Stomach (tissue), 19 donors: ENCODE measurements at places on chromosomes 2 and 18. TPM values are rescaled to one million over a fixed set of nuclear protein-coding genes. Genes with fewer than 3 reads are reported as not detected.

GRCh38 chr18:46084431-46084830 is 12.4 kb upstream of the PSTPIP2 start:
- no peak for DNase-seq

IL37 gene
- not detected for total RNA-seq

IGFBP5 gene
- 923 TPM for total RNA-seq

- DNase-seq: no peak
Observed at GRCh38 chr2:27792759-27793158, 21.2 kb downstream of the MRPL33 start.

CHPF gene
- total RNA-seq: 89.7 TPM

DNA sequence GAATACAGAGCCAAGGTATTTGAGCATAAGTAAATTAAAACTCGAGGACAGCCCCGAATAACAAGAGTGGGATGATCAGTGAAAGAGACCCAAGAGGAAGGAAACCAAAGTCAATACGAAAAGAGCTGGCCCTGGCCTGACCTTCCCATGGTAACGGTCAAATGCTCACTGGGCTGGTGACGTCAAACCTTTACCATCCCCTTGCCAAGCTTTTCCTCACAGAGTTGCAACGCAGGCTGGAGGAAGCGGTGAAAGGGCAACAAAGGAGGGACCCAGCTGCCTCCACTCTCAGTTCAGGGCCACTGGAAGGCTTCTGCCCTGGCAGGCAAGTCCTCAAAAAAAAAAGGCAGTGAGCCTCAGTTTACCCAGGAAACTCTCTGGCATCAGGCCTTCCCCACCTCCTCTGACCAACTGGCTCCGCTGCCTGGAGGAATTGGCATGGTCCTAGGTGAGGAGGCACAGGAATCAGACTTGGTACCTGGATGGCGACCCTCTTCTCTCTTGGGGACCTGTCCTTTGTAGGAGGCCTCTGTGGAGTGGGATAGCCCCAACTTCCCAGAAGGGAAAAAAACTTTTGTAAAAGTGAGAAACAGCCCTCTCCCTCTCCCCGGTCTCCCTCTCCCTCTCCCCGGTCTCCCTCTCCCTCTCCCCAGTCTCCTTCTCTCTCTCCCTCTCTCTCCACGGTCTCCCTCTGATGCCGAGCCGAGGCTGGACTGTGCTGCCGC is 212.4 kb downstream of the ANAPC1 start:
- peak; percentile 62 for DNase-seq

DNA sequence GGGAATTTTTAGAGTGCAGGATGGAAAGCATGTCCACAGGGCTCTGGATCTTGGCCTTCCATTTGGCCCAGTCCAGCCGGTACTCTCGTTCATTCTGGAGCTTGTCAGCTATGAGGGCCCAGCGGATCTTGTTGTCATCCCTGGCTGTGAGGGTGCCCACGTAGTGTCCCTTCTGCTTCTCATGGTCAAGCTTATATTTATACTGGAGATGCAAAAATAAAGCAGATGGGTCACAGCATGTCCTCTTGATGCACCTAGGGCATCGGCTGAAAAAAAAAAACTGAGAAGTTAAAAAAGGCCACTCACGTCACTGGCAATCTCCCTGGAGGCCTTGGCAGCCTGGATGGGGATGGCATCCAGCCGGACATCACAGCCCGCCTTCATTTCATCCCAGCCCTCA is 160.5 kb downstream of the RIF1 start:
- no peak for DNase-seq

GRCh38 chr18:14907420-14907819 is 159.4 kb downstream of the ANKRD30B start:
- DNase-seq: no peak

- no peak for DNase-seq
Observed at GRCh38 chr2:88659538-88659915, 31.9 kb upstream of the RPIA start.

DSG3 gene
- total RNA-seq: 0.73 TPM

DNA sequence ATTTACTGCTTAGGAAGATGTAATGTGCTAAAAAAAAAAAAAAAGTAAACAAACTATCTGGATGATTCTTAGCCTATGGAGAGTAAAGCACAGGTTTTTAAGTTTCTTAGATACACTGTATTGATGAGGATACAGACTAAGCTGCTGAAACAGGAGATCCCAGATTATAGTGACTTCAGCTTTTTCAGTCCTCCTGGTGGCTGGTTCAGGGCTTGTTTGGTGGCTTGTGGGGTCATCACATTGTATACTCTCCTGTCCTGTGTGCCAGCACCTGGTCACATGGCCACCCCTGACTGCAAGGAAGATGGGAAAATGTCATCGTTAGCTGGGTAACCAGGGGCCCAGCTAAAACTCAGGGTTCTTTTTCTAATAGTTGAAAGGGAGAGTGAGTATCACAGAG is 31.4 kb downstream of the RAB31 start:
- no peak for DNase-seq

- no peak for DNase-seq
Observed at GRCh38 chr2:226971770-226972169, 135.9 kb downstream of the RHBDD1 start.

SLC35F6 gene
- total RNA-seq: 14.7 TPM

TGFA gene
- 0.89 TPM for total RNA-seq

GRCh38 chr2:179646862-179647587 is 214.4 kb downstream of the ZNF385B start:
- no peak for DNase-seq

MLPH gene
- total RNA-seq: 379 TPM

GRCh38 chr2:23940718-23941620 is 706 bp downstream of the UBXN2A start:
- peak; percentile 73 for DNase-seq

- peak; percentile 18 for DNase-seq
Observed at GRCh38 chr2:227280895-227281294, 44.2 kb upstream of the MFF start.

DNA sequence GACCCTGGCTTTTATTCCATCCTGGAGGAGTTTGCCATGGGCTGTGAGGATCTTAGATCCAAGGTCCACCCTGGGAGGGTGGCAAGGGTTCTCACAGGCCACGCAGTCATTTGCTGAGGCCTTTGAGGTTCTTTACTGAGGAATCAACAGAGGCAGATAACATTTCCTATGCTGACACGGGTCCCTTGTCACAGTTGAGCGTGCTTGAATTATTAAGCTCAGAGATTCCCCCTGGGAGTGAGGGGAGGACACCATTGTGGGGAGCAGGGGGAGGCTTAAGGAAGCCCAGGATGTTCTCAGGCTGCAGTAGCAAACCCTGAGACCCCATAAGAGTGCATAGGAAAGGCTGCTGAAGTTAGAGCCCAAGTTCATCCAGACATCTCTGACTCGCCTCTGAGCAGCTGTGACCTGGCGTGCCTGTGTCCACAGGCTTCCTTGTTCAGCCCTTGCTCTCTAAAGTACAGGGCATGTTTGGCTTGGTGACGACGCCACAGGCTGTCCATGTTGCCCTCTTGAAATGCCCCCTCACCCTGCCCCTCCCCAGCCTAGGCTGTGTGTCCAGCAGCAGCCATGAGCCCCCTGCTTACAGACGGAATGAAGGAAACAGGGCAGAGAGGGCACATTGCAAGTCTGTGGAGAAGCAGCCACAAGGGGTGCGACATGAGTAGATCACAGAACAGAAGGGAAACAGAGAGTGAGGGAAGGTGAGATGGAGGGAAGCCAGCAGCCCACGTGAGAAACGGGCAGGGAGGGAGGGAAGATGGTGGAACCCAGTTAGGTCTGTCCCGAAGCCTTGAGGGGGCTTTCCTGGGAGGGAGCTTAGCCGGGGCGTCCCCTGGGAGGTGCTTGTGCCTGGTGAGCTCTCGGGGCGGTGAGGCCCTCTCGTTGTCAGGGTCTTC is 34.0 kb downstream of the NAPG start:
- DNase-seq: no peak

DNA sequence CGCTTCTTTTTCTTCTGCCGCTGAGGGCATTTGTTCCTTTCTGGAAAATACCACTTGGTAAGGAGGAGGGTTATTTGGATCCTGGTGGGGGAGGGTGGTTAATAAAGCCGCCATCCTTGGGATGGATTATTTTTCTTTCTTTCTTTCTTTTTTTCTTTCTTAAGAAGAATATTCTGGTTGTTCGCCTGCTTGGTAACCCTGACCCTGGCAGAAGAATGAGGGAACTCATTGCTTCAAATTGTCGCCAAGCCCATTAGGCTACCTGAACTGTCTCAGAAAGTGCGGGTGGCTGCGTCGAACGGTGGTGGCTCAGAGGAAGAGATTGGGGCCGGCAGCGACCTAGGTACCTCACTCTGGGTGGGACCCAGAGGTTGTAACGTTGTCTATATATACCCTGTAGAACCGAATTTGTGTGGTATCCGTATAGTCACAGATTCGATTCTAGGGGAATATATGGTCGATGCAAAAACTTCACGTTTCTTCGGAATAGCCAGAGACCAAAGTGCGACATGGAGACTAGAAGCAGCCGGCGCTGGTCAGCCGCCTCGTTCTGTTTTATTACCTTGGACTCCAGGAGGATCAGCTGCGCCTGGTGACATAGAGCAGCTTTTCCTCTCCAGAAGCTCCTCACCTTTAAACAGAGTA is 1.3 kb upstream of the HOXD4 start:
- peak; percentile 11 for DNase-seq

KIAA2012 gene
- 0.18 TPM for total RNA-seq

DNA sequence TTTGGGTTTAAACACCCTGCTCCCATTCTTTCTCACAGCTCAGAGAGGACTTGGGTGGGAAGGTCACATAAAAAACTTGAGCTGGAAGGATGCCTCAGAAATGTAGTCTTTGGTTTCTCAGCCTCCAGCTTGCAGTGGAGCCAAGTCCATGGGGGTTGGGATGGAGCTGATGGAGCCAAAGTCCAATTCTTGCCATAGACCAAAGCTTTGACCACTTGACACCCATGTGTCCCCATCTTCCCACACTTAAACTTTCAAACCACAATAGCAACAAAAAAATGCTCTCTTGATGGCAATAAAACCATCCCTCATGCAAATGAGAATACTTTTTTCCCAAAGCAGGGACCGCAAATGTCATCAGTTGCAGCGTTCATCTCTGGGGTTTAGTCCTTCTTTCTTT is 14.7 kb upstream of the DAW1 start:
- no peak for DNase-seq

MROH2A gene
- not detected for total RNA-seq

DNA sequence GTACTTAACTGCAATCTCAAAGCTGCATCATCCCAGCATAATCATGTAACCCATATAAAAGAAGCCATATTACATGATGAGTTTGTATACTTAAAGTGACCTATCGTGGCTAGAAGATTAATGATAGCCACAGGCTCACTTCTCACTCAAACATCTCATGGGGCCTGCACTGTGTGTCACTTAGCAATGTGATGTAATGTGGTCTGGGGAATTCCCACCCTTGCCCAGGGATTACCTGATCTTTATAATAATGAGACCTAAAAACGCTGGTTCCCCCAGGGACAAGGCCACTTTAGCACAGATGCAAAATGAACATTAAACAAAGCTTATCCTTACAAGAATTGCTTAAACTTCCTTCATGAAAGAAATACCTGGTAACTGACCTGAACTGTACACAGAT is 427.1 kb upstream of the CNTNAP5 start:
- DNase-seq: no peak

DNA sequence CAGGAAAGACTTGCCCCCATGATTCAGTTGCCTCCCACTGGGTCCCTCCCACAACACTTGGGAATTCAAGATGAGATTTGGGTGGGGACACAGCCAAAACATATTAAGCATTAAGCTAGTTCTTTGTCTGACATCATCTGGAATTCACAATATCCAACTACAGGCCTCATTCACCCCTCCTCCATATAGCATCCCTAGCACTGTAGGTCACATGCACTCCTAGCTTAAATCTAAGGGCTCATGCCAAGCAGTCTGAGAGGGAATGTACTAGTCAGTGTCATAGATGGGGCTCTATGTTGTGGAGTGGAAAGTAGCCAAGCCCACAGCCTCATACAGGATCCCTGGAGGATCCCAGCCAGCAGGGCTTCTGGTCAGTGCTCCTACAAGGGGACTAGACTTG is 92.1 kb downstream of the IRS1 start:
- no peak for DNase-seq

DNA sequence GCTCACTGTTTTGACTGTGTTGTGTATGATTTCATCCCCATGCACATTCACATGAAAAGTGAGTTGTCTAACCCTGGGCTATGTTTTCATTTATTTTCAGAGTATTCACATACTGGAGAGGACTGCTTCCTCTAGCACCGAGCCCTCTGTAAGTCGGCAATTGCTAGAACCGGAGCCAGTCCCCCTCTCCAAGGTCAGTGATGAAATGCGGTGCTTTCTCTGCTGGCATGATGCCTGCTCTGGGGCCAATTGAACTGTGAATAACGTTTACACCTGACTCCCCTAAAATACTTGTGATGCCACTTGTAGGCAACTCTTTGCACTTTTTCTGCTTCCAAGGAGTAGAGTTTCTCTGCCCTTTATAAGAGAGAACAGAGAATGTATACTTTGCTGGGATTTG is 126.9 kb downstream of the PRKRA start:
- DNase-seq: no peak

DNA sequence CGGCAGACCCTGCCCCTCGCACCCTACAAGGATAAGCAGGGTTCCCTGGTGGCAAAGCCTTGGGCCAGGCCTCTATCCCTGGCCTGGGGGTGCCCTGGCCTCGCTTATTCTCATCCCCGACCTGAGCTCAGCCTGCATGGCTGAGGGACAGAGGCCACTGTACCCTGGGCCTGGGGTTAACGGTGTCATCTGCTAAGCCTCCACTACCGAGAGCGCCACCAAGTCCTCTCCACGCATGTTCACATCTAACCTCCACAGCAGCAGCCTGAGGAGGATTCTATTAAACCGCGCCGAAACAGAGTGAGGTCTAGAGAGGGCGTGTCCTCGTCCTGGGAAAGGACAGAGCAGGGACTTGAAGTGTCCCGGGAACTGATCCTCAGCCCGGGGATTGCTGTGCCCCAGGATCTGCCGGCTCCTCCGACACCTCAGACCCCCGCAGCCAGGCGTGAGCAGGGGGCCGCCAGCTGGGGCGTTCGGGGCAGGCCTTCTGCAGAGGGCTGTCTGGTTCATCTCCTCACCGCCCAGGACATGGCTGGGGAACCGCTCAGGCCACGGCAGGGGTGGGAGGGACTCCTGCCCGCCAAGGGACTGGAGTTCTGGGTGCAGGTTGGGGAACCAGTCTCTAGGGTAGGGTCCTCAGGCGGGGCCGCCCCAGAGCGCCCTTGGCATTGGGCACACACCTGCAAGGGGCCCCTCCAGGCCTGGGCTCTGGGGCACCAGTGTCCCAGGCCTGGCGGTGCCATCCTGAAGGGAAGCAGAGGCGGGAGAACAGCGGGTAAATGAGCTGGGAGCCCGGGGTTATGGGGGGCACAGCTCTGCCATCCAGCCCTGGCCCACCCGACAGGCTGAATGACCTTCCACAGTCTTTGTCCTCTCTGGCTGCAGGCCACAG is 68.0 kb upstream of the SMAD7 start:
- peak; percentile 22 for DNase-seq

SCN1A gene
- total RNA-seq: not detected

- no peak for DNase-seq
Observed at GRCh38 chr18:59748628-59749360, 51.6 kb upstream of the CCBE1 start.
